ENCODE measurements at places on chromosomes 6 and 20.
A peak's percentile ranks its signal among the peaks of the same experiment; 100 is the strongest.

GRCh38 chr6:118810420-118811027, 83.4 kb upstream of the ASF1A start:
- no peak for DNase-seq

DNA sequence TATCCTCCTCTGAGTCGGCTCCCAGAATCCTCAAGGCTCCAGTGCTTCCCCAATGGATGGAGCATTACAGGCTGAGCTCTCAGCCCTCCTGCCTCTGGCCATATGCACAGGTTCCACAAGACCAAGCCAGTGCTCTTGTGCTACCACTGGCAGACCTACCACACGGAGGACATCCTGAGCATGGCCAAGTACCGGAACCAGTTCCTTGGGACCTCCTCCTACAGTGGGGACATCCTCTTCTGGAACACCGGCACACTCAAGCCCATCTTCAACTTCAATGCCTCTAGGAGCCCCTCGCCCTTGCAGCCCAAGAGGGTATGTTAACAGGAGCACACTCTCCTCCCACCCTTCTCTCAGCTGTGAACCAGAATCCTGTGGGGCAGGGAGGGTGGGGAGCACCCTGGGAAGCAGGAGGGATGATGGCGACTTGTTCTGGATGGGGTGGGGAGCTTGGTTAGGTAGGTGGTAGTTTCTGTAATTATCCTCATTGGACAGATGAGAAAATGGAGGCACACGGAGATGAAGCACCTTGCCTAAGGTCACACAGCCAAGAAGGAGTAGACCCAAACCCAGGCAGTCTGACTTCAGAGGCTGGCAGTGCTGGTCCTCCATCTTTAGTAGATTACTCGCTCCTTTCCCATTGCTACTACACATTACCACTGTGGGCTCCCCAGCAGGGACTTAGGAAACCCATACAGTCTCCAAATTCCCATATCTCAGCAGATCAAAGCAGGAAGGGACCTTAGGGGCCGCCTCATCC, 58.6 kb downstream of the EFCAB8 start:
- no peak for DNase-seq

DNA sequence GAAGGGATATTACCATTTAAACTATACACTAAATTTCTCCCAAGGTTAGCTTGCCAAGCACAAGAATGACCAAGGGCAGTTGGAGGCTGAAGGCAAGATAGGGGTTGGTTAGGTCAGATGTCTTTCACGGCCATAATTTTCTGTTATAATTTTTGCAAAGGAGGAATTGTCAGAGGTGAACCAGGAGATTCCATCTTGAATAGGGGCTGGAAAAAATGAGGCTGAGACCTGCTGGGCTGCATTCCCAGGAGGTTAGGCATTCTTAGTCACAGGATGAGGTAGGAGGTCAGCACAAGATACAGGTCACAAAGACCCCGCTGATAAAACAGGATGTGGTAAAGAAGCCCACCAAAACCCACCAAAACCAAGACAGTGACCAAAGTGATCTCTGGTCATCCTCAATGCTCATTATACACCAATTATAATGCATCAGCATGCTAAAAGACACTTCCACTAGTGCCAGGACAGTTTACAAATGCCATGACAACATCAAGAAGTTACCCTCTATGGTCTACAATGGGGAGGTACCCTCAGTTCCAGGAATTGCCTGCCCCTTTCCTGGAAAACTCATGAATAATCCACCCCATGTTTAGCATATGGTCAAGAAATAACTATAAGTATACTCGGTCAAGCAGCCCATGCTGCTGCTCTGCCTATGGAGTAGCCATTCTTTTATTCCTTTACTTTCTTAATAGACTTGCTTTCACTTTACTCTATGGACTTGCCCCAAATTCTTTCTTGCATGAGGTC, 371.8 kb upstream of the SULF2 start:
- no peak for DNase-seq

DNA sequence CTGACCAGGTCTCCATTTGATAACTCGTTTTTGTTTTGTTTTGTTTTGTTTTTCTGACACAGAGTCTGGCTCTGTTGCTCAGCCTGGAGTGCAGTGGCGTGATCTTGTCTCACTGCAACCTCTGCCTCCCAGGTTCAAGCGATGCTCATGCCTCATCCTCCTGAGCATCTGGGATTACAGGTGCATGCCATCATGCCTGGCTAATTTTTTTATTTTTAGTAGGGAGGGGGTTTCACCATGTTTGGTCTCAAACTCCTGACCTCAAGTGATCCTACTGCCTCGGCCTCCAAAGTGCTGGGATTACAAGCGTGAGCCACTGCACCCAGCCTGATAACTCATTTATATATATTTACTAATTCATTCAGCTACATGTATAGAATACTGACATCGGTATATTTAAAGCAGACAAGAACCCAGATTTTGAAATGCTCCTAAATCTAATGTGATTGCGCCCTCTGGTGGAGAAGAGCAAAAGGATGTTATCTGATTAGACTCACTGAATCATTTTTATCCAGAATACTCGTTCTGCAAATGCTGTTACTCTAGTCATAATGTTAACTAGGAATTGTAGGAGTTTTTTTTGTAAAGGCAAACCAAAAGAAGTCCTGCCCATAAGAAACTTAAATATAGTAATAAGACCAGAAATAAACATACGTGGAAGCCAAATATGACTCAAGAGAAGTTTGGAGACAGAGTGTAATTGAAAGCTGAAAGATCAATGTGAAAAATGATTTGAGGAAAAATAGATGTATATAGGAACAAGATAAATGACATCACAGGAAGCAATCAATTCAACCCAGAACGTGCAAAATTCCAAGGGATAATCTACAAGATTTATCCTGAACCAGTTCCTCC, 5.3 kb upstream of the COL12A1 start:
- DNase-seq: peak; percentile 44

- peak; percentile 18 for DNase-seq
Measured at GRCh38 chr6:28683945-28684538, 158.4 kb downstream of the GPX5 start.

- DNase-seq: no peak
Measured at GRCh38 chr6:80163754-80164187, 57.3 kb downstream of the BCKDHB start.

DNA sequence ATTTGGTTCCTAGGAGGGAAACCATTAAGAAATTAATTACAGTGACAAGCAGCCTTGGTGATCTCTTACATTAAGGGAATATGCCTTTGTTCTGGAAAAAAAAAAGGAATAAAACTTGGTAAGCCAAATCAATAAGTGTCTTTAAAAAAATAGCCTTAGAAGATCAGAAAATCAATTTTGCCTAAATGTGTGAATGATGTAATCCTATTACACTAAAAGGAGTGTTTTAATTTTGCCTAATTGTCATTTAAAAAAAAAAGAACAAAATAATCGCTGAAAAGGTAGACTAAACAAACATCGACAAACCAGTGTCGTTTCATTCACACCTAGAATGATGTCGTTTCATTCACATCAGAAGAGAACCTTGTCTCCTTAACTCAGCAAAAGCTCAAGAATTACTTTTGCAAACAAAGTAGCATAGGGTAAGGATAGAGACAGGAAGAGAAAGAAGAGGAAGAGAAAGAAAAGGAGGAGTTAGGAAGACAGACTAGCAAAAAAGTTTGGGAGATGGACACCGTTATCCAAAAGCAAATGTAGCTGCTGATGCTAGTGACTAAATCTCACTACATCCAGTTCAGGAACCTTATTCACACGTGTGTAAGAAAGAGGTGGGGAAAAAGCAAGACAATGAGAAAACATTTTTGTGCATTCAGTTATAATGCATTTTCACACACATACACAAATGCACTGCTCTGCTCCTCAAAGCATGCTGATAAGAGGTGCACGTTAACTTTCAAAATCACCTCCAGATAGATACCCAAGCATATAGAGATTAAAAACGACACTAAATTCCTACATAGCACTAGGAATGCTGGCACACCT, 60.6 kb downstream of the HIVEP2 start:
- DNase-seq: no peak

DNA sequence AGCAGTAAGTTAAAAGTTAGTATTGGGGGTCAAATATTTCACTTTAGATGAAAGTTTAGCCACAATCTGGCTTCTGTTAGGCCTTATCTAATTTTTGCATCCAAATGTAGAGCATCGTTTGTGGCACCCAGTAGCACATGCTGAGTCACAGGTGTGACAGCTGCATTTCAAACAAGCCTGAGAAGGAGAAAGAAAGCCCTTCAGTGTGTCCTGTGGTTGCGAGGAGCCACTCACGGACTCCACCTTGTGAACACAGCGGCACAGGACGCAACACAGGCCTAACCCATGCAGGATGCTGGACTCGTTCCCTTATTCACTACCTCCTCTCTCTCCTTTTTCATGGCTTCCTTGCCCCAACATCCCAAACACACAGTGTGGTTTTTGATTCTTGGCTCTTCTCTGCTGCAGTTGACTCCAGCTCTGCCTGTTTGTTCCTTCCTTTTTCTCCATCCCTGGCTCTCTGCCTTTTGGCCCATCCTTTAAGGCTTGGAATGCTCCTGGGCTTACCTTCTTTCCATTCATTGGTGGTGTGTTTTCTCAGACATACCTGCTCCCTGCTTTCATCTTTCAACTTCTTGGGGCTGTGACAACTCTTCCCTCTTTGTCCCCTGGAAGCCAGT, 124.2 kb downstream of the SLC16A10 start:
- DNase-seq: no peak

DNA sequence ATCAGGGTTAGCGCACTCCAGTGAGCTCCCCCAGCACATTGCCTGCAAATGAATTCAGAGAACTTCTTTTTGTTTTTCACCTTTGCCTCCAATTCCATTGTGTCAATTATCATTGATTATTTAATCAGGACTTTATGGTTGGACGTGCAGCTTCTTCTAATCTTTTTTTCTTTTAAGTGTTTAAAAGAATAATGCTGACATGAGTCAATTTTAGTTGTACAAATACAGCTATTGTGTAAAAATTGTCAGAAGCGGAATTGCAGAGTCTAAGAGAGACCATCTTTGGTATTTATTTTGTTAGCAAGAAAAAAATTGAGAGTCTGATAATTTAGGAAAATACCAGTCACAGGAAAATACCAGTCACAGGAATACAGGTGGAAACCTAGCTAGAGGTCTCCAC, 5.5 kb downstream of the ABT1 start:
- DNase-seq: no peak

DNA sequence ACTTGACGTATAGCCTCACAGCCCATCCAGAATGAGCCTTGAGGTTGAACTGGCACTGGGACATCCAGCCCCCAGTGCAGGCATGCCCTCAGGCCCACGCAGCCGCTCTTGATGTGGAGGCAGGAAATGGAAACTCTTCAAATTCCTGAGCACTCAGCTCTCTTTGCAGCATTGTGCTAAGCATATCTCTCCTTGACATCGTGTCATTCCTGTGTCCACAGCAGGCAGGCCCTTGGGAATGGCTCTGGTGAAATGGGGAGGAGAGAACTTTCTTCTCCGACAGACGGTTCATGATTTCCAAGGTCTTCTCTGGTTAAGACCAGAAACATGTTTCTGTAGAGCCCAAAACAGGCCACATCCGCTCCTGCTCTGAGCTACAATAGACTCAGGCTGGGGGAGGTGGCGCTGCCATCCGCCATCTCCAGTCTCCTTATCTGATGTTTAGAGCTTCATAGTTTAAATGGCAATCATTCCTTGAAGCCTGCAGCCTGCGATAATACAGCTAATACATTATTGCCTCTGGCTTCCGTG, 248.8 kb downstream of the CDH4 start:
- peak; percentile 21 for DNase-seq

- DNase-seq: no peak
Measured at GRCh38 chr6:122838060-122838780, 49.2 kb downstream of the SMPDL3A start.

- no peak for DNase-seq
Measured at GRCh38 chr6:114092943-114093342, 122.0 kb upstream of the HDAC2 start.

DNA sequence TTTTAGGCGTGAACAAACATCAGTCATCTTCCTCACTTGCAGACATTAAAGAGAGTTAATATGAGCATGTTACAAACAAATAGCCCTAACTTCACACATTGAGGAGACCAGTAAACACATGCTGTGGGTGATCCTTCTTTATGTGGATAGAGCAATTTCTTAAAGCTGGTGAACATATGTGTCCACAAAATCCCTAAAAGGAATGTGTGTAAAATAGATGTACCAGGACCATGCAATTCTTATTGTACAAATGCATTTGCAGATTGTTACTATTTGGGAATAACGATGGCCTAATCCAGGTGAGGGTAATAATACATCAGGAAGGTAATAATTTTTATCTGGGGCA, 228.9 kb downstream of the ALDH8A1 start:
- no peak for DNase-seq

- DNase-seq: no peak
Measured at GRCh38 chr6:7126754-7127153, 19.0 kb downstream of the RREB1 start.

GRCh38 chr6:148520109-148520841, 177.6 kb downstream of the SASH1 start:
- DNase-seq: no peak

GRCh38 chr20:43178080-43178479, 11.6 kb downstream of the PTPRT start:
- DNase-seq: no peak

DNA sequence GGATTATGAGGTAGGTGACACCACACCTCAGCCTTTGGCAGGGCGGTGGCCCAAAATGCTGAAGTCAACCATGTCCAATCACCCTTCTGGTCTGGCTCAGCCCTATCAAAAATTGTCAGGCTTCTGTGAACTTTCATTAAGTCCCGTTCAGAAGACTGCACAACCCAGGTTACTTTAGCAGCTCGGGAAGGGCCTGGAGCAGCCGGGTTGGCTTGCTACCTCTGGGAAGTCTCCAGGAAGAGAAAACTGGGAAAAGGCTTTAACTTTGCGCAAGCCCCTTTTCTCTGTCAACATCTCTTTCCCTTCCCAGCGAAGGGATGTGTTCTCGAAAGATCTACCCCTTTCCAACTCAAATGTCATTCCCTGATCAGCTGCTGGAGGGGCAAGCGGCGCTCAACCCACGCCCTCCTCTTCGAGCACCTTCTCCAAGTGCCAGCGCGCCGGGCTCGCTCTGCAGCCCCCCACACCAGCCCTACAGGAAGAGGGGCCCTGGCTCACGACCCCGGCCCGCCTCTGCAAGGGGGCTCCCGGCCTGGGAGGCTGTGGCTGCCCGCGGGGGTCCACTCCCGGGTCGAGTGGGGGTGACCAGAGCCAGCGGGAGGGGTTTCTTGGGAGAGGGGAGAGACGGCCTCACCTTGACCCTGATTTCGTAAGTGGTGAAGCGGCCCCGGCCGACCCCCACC, 573 bp downstream of the SNX3 start:
- no peak for DNase-seq

DNA sequence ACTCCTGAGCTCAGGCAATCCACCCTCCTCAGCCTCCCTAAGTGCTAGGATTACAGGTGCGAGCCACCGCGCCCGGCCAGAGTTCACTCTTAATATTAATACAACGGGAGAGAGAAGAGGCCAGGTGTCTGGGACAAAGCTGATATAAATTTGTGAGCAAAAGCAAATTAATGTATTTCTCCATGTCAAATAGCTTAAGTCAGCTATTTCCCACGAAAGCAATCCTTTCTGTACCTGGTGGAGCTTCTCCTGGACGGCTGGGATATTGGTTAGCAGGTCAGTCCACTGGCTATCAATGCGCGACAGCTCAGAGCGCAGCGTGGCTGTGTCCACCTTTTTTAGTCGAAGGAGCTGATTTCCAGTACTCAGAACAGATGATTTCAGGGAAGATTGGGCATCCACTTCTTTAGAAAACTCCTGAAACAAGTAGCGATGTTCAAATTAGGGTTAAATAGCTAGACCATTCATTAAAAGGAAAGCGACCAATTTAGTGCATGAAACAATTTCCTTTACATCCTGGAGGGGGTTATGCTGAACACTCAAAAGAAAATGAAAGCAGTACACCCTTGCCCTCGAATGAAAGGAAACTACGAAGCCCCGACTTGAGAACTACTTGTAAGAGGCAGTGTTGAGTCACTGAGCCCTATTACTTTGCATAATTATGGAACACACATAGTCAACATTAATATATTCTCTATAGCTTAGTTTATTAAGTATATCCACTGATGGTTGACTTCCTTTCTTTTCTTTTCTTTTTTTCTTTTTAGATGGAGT, 403.4 kb downstream of the SYNE1 start:
- no peak for DNase-seq

All from endothelial cell (in vitro differentiated cells).